ENCODE measurements at places on chromosomes 4 and X. TPM values are rescaled to one million over a fixed set of nuclear protein-coding genes. Genes with fewer than 3 reads are reported as not detected.

GRCh38 chrX:11450354-11450753 lies 157.1 kb downstream of the AMELX start:
- DNase-seq = no peak

- DNase-seq = no peak
Measured at GRCh38 chrX:121245763-121246162, 198.4 kb downstream of the GLUD2 start.

DNA sequence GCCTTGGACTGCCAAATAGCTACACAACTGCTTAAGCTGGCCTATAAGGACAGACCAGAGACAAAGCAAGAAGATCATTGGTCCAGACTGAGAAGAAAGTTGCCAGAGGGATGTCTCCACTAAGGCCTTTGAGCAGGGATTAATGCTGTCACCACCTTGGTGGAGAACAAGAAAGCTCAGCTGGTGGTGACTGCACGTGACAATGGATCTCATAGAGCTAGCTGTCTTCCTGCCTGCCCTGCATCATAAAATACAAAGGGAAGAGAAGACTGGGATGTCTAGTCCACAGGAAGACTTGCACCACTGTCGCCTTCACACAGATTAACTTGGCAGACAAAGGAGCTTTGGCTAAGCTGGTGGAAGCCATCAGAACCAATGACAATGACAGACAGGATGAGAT lies 40.5 kb upstream of the FAM120C start:
- DNase-seq = no peak

- DNase-seq = no peak
Measured at GRCh38 chrX:49238735-49239134, 3.5 kb downstream of the CCDC22 start.

DNA sequence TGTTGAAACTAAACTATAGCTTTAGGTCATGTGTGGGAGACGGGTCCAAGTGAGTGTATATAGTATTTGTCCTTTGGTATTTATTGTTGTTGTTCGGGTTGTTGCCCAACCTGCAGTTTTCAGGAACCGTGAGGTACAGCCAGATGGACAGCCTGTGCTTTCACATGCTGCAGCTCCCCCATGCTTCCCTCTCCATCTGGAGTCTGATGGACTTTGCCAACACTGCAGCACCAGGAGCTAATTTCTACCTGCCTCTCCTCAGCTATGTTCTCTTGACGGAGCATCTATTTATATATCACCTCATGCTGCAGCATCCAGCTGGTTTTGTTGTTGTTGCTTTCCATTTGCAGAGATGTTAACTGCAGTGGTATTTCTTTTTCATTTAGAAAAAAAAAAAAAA lies 80.1 kb downstream of the TLL1 start:
- no peak for DNase-seq

DNA sequence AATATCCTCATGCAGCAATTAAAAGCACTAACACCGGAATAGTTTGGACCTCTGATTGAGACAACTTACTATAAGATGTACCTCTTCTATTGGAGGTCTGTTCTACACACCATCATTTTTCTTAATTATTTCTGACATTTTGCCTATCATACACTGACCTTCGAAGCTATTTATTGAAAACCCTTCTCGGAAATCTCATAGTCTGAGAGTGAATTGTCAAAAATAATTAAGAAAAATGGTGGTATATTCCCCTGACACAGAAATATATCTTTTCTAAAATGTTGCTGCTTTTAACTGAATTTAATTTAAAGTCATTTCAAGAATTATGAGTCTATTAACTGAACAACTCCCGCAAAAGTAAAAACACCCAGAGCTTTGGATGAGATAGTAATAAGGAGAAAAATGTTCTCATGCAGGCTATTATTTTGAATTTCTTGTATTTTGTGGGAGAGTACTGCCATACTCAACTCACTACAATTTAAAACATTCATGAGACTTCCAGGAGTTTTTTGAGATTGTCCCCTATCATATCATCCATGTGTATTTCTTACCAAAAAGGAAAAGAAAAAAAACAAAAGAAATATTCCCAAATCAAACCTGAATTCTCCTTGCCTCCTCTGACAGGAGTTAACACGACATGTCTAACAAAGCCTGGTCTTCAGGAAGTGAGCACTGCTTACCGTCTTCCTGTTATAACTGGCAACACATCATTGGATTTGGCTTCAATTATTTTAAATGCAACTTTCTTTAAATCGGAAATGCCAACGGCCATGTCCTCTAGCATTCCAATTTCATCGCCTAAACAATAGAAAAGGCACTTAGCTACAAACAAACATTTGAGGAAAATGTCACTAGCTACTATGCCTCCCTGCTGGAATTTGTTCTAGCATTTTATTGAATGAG lies 485.3 kb downstream of the IL15 start:
- no peak for DNase-seq

GRCh38 chrX:109855501-109855900 lies 122.4 kb upstream of the ACSL4 start:
- DNase-seq = no peak

DNA sequence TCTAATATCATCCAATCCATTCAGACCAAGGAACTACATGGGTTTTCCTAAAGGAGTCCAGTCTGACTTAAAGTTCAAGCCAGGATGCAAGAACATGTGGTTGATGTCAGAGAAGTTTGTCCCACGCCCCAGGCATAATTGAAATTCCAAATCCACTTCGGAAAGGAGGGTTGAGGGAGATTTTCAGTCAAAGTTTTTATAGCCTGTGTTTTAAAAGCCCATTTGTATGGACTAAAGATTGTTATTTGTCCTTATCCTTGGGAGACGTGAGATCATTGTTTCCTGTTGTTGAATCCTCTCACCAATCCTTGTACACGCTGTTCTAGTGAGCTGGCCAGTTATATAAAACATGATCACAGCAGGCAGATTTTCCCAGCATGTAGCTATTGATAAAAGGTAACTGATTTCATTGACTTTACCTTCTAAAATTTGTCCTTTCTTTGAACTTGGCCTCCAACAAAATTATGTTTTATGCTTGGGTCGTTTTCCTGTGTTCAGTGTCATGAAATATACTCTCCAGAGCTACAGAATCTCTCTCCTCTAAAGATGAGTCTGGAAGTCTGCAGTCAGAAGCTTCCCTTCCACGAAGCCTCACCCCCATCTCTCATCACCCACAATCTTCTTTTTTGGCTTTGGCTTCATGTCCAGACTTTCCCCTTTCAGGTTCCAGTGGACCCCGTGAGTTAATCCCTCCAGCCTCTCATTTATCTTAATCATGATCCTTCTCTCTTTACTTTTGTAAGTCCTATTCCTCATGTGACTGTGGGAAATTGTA lies 92.9 kb downstream of the ATP10D start:
- DNase-seq = no peak

GRCh38 chr4:80731436-80731835 lies 299.1 kb upstream of the BMP3 start:
- DNase-seq = no peak

- no peak for DNase-seq
Measured at GRCh38 chr4:78621395-78621794, 69.8 kb downstream of the ANXA3 start.

- DNase-seq = no peak
Measured at GRCh38 chr4:21656832-21657231, 291.7 kb downstream of the KCNIP4 start.

GRCh38 chr4:78168029-78168428 lies 110.9 kb downstream of the FRAS1 start:
- DNase-seq = no peak

- DNase-seq = no peak
Measured at GRCh38 chr4:14078326-14078725, 450.8 kb upstream of the BOD1L1 start.

DNA sequence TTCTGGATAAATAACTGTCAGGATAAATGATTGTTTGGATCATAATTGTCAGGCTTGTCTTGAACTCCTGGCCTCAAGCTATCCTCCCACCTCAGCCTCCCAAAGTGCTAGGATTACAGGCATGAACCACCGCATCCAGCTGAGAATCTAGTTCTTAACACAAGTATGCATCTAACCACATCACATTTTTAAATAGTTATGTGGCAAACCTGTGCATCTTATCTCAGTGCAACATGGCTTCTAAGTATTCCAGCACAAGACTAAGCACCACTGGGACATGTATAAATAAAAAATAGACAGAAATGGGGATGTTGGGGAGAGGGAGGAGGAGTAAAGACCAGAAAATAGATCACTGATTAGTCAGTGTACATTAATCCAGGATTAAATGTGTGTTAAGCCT lies 74.7 kb upstream of the TBL1X start:
- no peak for DNase-seq

The HMX1 gene
- not detected for polyA plus RNA-seq

The CITED1 gene
- 0.90 TPM for polyA plus RNA-seq

The TRAPPC11 gene
- 11.7 TPM for polyA plus RNA-seq

The AR gene
- 3.4 TPM for polyA plus RNA-seq

The ZNF81 gene
- polyA plus RNA-seq = 2.5 TPM

The DSPP gene
- polyA plus RNA-seq = not detected

The LETM1 gene
- polyA plus RNA-seq = 22.1 TPM

The PPEF1 gene
- polyA plus RNA-seq = 0.17 TPM

The TRIM61 gene
- polyA plus RNA-seq = 0.76 TPM

All from heart left ventricle (tissue), 16 donors.